Spinal cord (tissue), 10 donors: ENCODE measurements at places on chromosomes 11 and 22.

GRCh38 chr22:45670981-45671782 lies 452 bp upstream of the ATXN10 start:
- DNase-seq, result no peak

DNA sequence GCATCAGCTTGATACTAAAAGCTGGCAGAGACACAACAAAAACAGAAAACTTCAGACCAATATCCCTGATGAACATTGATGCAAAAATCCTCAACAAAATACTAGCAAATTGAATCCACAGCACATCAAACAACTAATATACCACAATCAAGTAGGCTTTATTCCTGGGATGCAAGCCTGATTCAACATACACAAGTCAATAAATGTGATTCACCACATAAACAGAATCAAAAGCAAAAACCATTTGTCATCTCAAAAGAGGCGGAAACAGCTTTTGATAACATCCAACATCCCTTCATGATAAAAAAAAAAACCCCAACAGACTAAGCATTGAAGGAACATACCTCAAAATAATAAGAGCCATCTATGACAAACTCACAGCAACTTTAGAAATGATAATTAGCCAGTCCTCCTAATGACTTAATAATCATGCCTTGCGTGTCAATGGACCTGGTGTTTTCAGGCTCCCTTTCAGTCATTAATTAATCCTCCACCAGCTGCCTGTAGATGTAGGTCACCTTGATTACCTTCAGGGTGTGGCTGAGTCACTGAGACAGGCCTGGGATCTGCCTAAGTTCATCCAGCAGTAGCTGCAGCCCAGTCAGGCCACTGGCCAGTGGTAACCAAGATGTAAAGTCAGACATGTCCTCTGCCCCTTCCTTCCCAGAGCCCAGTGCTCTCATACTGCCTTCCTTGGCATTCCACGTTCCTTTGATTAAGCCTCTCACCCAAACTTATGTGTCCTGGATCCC lies 109.8 kb downstream of the EHF start:
- DNase-seq, result no peak

- DNase-seq, result no peak
Measured at GRCh38 chr11:112516261-112516660, 255.6 kb upstream of the PLET1 start.

GRCh38 chr22:19706661-19707151 lies 7.6 kb upstream of the SEPTIN5 start:
- DNase-seq, result no peak

DNA sequence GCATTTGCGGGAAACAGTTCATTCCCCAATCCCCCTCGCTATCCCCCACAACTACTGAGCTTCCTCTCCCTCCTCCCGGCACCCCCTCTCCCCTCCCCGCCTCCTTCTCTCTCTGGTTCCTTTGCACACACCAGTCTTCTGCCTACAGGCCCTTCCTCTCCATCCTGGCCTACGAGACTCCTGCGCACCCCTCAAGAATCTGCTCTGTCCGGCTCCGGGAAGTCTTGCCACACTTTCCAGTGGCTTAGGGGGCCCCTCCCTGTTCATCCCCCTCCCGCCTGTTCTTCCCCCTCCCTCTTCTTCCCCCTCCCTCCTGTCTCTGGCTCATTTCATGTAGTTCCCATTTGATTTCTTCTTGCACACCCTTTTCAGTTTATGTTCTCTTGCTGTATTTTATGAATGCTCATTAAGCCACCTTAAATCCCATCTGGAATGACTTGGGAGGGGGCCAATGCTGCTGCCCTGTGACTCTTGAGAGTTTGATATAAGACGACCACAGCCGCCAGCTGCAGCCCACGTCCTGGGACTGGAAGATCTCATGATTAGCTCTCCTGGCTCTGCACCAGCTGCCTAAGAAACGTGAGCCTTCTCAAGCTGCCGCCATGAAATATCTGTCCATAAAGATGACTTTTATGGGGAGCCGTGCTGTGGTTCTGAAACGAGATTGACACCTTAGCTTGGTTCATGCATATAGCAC lies 50.9 kb downstream of the RPS6KA4 start:
- DNase-seq, result peak; percentile 70

DNA sequence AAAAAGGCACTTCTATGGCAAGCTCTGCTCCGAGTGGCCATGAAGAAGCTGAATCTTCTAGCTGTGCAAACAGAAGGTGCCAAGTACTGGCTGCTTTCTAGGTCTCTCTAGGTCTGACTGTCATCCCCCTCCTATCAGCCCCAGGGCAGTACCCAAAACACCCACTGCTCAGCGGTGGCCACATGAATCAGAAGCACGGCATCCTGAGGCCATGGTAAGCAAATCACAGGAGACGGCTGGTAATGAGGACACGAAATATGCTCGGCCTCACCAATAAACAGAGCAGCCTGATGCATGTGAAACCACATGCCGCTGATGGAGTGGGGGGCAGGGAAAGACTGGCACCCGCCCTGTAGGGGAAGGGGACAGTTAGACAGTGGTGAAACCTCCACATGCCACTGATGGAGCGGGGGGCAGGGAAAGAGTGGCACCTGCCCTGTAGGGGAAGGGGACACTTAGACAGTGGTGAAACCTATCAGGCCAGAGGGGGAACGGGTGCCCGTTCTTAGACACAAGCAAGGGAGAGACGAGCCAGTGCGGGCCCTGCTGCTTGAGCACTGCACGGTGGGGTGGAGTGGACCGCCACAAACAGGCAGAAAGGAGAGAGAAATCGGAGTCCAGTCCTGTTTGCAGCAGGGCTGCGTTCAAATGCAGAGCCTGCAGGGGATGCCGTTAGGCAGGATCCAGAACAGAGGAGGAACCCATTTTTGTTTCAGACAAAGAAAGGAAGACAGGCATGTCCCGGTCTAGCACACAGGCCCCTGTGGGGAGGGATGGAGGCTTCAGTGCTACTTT lies 29.9 kb upstream of the MOB2 start:
- no peak for DNase-seq
